ENCODE measurements at places on chromosomes 7 and 10.

DNA sequence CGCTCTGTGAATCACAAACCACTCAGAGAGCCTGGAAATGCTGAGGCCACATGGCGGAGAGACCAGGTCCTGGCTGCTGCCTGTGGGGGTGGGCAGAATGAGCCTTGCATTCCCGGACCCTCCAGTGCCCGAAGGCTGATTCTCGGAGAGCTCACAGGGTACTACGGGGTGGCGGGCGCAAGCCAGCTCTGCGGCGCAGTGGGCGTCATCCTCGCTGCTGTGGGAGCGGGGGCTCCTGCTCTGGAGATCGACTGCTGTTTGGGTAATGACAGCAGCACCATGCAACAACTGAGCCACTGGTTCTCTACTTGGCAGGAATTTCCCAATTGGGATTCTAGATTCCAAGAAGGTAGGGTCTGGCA lies 108.0 kb downstream of the PTPRN2 start:
- no peak for DNase-seq

DNA sequence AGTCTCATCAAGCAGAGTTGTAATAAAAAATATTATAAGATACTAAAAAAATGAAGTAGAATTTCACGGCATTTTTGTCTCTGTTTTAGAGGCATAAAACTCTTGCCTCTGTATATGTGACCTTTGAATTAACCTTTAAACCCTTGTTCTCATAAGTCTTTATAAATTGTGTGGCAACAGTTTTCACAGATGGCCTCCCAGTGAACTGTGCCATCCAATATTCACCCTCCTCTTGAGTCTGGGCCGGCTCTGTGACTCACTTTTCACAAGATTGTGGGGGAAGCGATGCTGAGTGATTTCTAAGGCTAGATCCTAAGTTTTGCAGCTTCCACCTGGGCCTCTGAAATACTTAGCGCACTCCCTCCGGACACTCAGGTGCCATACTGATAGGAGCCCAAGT lies 4.6 kb upstream of the USP6NL start:
- DNase-seq, result no peak

- no peak for DNase-seq
Measured at GRCh38 chr7:123695944-123696677, 40.4 kb downstream of the LMOD2 start.

DNA sequence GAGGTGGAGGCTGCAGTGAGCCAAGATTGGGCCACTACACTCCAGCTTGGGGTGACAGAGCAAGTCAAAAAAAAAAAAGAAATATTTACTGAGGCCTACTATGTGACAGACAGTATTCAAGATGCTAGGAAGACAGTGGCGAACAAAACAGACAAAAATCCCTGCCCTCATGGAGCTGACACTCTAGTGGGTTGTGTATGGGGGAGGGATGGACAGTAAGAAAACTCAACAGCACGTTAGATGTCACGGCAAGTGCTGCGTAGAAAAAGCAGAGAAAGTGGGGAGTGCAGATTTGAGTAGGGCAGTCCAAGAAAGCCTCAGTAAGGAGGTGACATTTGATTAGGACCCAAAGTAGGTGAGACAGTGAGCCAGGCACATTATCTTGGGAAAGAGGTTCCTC lies 10.1 kb downstream of the CAMK2G start:
- DNase-seq, result no peak

- no peak for DNase-seq
Measured at GRCh38 chr10:60359066-60359465, 30.6 kb downstream of the ANK3 start.

DNA sequence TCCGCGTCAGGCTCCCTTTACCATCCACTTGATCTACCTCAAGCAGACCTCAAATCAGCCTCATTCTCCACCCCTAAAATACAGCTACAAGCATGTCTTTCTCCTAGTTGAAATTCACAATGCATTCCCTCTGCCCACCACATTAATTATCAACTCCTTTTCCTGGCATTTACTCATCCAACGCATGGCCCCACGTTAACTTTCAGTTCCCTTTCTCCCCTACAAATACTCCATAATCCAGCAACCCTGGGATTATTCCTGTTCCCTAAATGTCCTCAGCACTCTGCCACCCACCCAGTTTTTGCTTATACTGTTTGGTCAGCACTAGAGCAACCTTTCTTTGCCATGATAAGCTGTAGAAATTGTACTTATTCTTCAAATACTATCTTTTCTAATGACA lies 5.7 kb upstream of the VIM start:
- no peak for DNase-seq

GRCh38 chr7:106329971-106330733 lies 45.4 kb upstream of the NAMPT start:
- peak; percentile 79 for DNase-seq

GRCh38 chr10:18647945-18648344 lies 3.4 kb downstream of the NSUN6 start:
- DNase-seq, result no peak

DNA sequence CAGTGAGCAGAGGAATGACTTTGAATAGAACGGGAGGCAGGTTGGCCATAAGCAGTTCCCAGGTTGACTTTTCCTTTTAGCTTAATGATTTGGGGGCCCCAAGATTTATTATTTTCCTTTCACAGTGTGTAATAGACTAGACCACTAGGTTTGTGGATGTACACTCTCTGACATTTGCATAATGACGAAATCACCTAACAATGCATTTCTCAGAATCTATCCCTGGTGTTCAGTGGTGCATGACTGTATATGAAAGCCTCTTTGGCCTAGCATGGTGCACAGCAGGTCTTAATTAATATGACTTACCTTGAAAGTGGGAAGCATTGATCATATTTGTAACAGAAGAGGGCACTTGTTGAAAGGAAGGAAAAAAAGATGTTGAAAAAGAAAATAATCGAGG lies 761.9 kb downstream of the TYW1 start:
- no peak for DNase-seq

GRCh38 chr10:119030421-119031250 lies 1.1 kb downstream of the NANOS1 start:
- no peak for DNase-seq

GRCh38 chr7:150412016-150412415 lies 32.9 kb downstream of the ZNF775 start:
- DNase-seq, result no peak

- DNase-seq, result no peak
Measured at GRCh38 chr7:111975346-111975745, 230.9 kb downstream of the DOCK4 start.

DNA sequence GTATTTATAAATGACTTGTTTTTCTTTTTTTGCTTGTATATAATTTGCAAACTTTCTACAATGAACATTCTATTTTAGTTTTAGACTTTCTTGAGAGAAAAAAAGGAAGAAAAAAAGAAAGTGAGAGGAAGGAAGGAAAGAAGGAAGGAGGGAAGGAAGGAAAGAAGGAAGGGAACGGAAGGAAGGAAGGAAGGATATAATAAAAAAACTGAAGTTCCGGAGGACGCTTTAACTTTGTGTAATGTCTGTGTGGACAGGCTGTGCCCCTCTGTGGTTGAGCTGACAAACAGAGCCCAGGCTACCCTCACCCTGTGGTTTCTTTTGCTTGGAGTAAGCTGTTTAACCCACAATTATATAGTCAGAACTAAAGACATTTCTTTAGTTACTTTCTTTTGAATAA lies 108.7 kb downstream of the SEMA3D start:
- no peak for DNase-seq

GRCh38 chr7:151597541-151598444 lies 78.1 kb upstream of the RHEB start:
- peak; percentile 90 for DNase-seq

DNA sequence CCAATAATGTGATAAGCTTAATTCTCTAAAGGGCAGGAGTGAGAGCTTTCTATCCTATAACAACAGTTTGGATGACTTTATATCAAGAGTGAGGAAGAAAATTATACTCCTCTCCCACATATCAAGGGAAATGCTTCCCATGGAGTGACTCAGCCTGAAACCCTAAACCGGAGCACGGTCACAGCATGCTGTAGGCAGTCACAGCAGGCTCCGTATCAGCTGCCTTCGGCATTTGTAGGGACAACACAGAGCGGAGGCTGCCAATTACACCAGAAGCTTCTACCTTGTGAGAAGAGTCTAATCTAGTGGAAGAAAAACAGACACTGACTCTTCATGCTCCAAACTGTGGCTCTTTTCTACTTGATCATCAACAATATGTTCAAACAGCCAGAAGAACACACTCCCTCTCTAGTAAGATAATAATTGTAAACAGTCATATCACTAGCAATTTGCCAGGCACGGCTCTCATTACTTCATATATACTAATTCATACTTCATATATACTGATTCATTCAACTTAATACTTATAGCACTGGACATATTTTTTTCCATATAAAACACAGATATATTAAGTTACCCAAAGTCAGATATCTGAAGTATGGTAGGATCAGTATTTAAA lies 65.9 kb downstream of the DGKB start:
- DNase-seq, result peak; percentile 89

DNA sequence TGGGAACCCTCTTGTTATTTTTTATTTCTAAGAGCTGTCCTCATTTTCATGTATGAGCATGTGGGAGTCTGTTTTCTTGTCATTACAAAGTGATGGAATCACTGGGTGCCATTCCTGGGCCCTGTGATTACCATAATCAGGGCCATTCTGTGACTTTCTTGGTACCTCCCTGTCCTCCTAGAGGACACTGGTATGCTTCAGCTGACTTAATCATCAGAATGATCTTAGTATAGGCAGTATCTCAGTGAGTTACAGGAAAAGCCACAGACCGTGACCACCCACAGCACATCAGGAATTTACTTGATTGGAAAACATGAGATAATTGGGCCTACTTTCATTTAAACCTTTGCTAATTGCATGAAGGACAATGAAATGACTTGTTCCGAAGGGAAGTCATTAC lies 7.2 kb downstream of the NOM1 start:
- no peak for DNase-seq

DNA sequence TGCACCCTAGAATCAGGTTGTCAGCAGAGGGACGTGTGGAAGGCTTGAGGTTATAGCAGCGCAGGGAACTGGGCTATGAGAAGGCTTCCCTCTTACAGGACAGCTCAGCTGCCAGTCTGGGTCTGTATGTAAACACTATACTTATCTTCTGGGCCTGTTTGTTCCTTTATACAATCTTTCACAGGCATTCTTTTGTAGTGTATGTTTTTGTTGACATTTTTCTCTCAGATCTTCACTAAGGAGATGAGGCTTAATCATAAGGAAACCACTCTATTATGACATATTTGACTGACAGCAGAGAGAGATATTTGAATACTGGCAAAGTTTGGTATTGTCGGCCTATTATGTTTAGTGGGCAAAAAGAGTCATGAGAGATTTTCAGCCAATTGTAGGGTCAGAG lies 929 bp downstream of the GBF1 start:
- no peak for DNase-seq

DNA sequence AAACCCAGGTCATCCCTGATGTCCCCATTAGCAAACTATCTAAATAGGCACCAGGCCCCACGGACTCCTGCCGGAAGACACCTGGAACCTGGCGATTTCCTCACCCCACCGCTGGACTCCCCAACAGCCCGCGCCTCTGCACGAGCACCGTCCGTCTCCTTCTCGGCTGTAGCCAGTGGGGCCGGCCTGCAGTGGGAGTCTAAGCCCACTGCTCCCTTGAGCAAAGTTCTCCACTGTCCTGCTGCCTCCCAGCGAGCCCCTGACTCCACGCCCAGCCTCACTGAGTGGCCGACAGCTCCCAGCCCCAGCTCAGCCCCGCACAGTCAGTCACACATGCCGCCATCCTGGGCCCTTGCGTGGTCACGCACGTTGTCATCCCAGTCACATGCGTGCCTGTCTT lies 211.3 kb upstream of the PPP2R2D start:
- no peak for DNase-seq

- peak; percentile 51 for DNase-seq
Measured at GRCh38 chr10:83917537-83918506, 221.5 kb upstream of the GHITM start.

DNA sequence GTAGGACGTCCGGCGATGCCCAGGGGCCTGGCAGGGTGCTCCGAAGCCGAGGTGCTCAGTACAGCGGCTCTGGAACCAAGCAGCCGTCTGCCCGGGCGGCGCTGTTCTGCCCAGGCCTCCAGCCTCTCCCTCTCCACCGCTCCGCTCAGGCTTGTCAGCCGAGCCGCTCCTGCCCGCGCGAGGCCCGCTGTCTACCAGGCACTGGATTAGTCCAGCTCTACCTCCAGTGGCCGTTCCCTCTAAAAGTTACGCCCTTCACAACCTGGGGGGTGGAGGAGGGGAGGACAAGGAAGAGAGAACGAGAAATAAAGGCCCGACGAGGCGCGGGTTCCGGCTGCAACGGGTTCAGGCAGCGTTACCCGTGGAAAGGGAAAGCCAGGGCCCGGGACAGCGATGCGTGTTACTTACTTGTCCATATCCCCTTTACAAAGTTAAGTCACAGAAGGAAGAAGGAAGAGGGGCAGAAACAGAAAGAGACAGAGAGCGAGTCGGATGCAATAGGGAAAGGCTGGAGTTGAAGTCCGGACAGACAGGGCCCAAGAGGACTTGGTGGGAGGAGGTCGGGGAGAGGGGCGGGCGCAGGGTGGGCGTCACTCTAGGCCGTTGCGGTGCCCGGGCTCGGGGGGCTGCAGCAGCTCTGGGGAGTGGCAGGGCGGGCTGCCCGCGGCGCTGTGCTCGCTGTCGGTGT lies 2.8 kb downstream of the SP8 start:
- DNase-seq, result no peak

DNA sequence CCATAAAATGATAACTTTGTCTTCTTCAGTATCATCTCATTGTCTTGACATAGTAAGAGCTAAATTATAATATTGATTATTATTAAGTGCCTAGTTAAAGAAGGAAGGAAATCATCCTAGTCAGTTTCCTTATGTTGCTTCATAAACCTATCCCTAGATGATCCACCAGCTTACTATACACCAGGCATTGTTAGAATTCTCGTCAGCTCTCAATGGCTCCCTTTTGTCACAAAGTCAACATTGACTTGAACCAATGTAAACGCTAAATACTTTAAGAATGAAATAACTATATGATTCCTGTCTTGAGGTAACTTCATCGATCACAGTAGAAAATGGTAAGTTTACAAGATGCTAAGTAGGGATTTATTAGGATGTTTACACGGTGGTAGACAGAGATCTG lies 1162.9 kb downstream of the CNTNAP2 start:
- no peak for DNase-seq

GRCh38 chr10:53153831-53154230 lies 381.2 kb upstream of the MBL2 start:
- no peak for DNase-seq

DNA sequence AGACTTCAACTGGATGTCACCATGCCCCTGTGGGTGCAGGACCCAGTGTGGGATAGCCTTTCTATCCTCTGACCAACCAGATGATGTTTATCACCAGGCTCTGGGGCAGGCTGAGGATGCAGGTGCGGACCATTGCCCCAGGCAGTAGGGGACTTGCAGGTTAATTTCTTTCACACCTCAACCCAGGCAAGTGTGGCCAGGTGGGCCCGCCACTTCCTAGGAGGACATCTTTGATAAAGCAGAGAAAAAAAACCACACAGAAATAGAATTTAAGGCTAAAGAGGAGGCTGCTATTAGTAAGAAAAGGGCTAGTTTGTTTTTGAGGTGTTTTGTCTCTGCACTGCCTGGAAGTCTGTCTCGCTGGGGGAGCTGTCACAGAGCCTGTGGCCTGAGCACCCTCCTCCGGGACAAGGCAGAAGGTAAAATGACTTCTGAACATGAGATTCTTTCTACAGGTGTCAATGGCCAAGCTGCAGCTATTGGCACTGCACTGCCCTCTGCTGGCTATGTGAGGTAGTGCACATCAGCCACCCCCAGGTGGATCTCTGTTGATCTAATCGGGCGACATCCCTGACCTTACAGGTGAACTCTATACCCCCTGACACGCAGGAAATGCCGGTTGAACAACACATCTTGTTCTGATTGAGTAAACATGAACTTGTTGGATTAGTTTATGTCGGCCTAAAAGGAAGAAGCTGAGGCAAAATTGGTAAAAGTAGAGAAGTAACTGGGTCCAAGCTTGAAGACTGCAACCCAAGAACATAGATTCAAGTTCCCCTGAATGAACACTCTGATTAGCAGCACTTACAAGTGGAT lies 21.0 kb downstream of the UPP1 start:
- DNase-seq, result peak; percentile 77

All from A172 (cell line).